NCI-H1092 treated with DMSO at 0.1 percent for 48 hours (cell line): ENCODE measurements at places on chromosomes 3 and 15.

DNA sequence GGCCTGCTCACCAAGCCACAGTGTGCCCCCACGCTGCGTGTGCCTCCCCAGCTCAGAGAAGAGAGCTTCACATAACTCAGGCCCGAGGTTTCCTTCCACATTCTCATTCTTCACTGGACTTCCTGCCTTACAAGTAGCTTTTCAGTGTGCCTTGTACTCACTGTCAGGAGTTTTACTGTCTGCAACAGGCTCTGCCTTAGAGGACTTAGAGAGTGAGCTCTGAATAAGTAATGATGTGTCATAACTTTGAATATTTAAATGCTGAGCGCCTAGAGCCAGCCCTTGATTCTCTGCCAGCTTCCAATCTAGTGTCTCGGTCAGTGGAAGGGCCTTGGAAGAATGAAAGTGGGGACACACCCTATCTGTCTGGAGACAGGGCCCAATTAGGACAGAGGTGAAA is 41.8 kb downstream of the ITGB5 start:
- no peak for DNase-seq

DNA sequence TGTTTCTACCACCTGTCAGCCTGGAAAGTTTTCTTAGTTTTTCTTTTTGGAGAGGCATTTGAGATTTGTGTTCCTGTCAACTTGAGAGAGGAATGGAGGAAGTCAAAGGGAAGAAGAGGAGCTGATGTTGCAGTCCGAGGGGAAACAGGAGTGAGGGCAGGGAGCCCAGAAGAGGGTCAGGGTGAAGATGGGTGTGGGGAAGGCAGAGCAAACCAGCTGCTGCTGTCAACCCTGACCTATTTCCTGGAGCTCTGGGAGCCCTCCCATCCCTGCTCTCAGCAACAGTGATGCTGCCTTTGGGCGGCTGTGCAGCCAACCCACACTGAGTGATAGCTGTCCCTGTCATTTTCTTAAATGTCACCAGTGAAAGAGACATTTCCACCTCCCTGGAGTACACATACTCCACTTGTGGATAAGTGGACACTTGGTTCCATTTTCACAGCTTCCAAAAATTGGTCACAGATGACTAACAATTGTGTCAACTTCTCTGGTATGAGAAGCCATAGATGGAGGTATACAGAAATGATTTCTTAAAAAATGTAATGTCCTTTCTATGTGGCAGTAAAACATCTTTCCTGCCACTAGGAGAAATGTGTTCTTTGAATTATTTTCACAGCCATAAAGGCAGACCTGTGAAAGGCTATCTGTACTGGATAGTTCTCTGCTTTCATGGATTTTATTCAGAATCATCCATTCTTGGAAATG is 556.3 kb upstream of the TBL1XR1 start:
- DNase-seq, result no peak

DNA sequence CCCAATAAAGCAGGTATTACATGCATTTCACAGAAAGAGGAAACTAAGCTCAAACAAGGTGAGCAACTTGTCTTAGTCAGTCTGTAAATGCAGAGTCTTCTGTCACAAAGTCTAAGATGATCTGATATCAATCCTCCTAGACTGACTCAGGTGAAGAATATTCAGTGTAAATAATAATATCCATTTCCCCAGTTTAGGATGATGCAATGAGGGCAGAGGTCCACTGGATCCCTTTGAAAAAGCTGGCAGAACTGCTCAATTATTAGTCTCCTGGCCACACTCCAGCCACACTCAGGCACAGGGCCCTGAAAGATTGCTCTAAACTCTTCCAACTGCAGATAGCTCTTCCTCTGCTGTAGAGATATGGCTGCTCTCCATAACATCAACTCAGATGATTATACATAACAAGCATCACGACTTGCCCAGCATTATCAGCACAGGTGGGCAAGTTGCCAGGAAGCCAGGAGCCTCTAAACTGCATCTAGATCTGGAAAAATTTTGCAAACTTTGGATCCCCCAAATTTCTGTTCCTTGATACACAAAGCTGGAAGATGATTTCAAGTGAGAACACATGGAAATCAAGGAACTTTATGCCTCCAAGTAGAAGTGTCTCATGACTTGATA is 129.8 kb upstream of the CPNE4 start:
- DNase-seq, result no peak

DNA sequence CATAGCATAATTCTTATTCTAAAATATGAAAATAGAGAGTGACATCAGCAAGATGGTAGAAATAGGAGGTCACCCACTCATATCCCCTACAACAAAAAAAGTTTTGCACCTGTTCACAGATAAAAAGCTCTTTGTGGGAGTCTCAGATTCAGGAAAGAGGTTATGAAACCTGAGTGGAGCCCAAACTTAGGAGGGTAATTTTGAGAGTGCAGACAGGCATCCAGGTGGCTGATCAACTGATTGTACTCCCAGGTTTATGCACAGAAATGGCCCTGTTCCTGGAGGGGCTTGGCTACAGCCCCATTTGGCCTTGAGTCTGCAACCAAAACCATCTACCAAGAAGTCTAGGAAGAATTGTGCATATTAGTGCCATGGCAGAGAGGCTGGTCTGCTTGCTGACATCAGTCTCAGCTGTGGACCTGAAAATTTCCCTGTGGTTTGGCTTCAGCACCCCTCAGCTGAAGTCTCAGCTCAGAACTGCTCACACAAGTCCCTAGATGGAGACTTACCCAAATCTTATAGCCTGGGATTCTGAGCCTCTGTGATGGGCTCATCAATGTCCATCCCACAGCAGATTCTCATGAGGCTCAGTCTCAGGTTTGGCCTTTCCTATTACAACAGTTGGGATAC is 291.6 kb downstream of the IL20RB start:
- no peak for DNase-seq

GRCh38 chr15:92158426-92158825 is 235.3 kb upstream of the ST8SIA2 start:
- DNase-seq, result no peak

DNA sequence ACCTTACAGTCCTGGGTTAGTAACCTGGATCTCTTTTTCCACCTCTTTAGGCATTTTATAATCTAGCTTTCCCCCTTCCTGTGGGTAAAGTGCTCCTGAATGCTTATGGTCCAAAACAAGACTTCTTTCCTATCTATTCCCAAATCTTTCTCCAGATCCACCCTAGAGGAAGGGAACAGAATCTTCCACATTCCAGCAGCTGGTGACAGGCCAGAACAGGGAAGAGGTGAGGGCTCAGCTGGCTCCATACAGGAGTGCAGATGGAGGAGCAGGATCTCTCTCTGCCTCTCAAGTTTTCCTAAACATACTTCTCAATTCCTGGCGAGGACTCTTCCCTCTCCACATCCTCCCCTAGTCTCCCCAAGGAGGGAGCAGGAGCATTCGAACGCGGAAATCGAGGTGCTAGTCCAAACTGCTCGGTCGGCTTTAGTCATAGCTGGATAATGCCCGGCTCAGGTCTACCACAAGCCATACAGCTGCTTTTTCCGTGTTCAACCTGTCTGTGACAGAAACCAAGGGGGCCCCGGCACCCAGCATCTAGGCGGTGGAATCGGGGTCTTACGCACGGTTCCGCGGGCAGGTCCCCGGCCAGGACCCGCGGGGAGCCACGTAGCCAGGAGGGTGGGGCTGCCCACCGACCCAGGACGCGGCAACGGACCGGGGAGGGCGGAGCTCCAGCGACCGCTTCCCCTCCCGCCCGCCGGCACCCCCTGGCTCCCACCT is 4.0 kb downstream of the RASSF1 start:
- peak; percentile 1 for DNase-seq

GRCh38 chr15:44385344-44385942 is 42.0 kb upstream of the CTDSPL2 start:
- no peak for DNase-seq

- no peak for DNase-seq
Measured at GRCh38 chr15:58715266-58715917, 34.1 kb downstream of the ADAM10 start.

DNA sequence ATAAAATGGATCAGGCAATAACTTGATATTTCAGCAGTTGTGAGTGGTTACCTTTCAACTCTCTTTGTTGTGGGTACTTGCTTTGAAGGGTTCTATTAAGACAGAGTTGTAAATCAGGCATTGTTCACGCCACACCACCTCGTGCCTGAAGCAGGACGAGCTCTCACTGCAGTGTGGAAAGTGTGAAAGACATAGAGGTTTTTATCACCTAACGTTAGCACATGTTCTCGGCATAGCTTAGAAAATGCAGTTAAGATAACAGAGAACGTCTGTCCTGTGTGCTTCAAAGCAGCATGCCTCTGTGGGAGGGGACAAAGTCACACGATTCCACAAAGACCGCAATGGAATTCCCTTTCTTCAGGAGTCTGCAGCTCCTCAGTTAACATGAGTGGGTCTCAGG is 7.8 kb downstream of the ADAMTS17 start:
- DNase-seq, result no peak

DNA sequence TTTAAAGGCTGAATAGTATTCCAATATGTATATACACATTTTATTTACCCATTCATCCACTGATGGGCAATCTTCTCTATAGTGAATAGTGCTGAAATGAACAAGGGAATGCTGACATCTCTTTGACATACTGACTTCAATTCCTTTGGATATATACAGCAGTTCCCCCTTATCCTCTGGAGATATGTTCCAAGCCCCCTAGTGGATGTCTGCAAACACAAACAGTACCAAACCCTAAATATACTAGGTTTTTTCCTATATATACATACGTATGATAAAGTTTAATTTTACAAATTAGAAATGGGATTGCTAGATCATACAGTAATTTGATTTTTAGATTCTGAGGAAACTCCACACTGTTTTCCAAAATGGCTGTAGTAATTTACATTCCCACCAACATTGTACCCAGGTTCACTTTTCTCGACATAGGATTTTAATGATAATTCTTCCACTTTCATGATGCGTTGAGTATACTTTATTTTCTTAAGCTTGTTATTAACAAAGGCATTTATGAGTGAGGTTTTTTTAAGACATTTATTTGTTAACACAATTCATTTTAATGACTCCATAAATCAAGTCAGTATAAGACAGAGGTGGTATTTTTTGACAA is 38.2 kb downstream of the VPS13C start:
- no peak for DNase-seq

- no peak for DNase-seq
Measured at GRCh38 chr3:150968341-150969035, 4.0 kb downstream of the CLRN1 start.

- no peak for DNase-seq
Measured at GRCh38 chr3:108102420-108103039, 11.7 kb upstream of the CD47 start.

- DNase-seq, result peak; percentile 2
Measured at GRCh38 chr3:39208463-39209055, 16.2 kb upstream of the XIRP1 start.

GRCh38 chr15:58052334-58052733 is 13.2 kb downstream of the ALDH1A2 start:
- DNase-seq, result no peak

DNA sequence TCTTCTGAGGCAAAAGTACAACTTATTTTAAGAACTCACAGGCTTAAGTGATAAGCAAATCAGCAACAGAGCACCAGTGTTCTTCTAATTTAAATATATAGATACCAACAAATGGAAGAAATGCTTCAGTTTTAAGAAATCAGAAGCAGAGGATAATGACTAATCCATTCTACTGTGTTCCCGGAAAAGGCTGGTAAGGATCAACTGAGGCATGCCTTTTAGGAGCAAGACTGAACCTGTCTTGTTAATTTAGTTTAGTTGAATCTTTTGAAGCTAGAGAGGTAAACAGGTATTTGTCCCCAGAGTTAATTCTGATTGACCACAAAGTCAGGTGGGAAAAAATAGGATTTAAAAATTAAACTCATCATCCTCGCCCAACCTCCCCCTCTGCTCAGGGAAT is 51.8 kb downstream of the TAMM41 start:
- no peak for DNase-seq

- no peak for DNase-seq
Measured at GRCh38 chr3:13514639-13515435, 34.1 kb upstream of the FBLN2 start.

DNA sequence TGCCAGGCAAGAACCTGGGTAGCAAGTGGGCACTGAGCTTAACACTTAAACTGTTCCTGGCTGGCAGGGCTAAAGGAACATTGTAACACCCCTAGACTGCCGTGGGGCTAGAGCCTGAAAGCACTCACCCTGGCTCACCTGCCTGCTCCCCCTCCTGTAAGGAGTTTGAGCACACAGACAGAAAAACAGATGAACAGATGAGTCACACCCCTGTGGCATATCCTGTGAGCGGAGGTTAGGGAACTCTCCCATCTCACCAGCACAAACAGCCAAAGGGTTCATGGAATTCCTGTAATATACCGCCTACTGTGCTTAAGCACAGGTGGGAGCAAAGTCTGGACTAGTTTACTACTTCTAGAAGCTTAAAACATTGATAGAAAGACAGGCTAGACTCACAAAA is 300.1 kb downstream of the ROBO1 start:
- DNase-seq, result no peak

- DNase-seq, result no peak
Measured at GRCh38 chr3:130975251-130975650, 51.4 kb downstream of the ASTE1 start.

DNA sequence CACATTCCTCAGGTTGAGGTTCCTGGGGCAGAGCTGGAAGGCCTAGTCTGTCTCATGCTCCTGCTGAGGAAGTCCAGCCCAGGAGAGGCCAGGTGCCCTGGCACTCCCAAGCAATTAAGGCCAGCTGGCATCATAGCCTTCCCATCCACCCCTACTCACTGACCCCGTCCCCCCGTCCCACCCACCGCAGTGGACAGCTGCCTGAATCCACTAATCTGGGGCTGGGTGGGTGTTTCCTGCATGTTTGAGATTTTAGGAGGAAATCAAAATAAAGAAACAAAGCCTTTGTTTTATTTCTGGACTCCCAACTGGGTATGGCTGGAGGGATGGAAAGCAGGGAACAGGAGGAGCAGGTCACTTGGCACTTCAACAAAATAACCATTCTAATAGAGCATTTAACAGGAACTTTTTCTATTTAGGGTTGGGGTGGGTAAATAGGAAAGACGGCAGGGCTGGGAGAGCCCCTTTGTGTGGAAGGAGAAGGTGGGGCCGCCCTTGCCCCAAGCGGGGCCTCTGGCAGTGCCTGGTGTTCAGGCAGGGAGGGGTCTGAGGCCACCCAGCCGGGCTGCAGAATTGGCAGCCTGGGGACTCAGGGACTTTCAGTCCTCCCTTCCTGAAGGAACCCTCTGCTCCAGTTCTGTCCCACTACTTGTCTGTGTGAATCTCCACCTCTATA is 8.5 kb downstream of the MRAS start:
- DNase-seq, result no peak

DNA sequence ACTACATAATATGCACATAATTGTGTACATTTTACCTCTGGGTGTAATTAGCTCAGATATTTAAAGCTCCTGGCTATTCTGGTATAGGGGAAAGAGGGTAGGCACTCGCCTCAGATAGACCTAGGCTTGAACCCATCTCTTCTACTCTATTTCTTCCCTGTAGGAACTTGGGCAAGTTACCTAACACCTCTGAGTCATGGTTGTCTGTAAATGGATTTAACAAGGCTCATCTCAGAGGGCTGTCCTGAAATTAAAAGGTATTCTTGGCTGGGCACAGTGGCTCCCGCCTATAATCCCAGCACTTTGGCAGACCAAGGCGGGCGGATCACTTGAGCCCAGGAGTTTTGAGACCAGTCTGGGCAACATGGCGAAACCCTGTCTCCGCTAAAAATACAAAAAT is 30.7 kb downstream of the NANOGP8 start:
- no peak for DNase-seq
